BJ (cell line): ENCODE measurements at places on chromosomes 6 and 20. TPM values are rescaled to one million over a fixed set of nuclear protein-coding genes. Genes with fewer than 3 reads are reported as not detected.

- DNase-seq, result no peak
These were observed 912.2 kb upstream of the ADGRB3 start for GRCh38 chr6:67722861-67723261.

GRCh38 chr20:44649126-44649525 is 2.4 kb downstream of the ADA start:
- no peak for DNase-seq

DNA sequence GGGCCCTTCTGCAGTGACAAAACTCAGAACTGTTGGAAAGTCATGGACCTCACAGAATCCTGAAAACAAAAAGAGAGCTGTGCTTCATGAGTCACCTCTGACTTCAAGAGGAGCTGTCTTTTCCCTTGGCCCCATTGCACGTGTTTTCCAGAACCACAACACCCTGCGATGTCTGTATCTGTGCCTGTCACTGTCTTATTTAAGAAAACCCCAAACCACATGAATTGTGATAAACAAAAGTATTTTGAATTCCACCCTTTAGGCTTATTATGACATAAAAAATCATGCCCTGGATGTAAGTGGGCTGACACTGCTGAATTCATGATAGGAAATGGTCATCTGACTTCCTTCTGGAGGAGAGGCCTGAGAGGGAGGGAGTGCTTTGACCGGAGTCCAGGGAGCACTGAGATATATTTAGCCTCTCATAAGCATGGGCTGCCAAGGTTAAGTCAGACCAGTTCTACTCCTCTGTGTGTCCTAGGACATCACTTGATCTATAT is 96.4 kb upstream of the DUSP22 start:
- DNase-seq, result no peak

GRCh38 chr6:141486942-141487341 is 645.8 kb upstream of the GJE1 start:
- no peak for DNase-seq

GRCh38 chr6:161230339-161230738 is 43.5 kb downstream of the AGPAT4 start:
- DNase-seq, result no peak

DNA sequence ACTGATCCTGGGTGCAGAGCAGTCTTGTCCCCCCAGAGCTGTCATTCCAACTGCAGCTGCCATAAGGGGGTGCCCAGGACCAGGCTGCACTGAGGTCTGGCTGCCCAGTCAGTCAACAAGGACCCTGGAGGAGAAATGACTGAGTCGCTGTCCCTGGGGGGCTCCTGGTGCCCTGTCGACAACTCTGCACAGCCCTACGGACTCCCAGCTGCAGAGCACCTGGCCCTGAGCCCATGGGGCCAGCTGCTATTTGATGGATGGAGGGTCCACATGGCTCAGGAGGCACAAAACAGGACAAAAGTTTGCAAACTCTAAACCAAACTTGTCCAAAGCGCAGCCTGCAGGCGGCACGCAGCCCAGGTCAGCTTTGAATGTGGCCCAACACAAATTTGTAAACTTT is 46.3 kb upstream of the RPS6KA2 start:
- no peak for DNase-seq

GRCh38 chr6:21596145-21596948 is 2.8 kb downstream of the SOX4 start:
- no peak for DNase-seq

DNA sequence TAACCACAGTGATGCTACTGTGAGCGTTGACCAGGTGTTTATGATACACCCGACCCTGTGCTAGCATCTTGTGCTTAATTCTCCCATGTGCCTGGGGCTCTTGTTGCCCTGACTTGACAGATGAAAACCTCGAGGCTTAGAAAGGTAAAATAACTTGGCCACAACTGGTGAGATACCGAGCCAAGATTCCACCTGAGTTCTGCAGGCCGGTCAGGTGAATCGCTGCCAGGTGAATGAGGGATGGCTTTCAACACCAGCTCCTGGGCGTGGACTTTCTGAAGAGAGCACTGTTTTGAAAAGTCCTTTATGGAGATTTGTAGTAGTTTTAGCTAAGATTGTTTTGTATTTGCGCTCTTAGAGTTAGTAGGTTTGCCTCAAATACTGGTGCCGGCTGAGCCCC is 12.2 kb upstream of the ZNF831 start:
- no peak for DNase-seq

DNA sequence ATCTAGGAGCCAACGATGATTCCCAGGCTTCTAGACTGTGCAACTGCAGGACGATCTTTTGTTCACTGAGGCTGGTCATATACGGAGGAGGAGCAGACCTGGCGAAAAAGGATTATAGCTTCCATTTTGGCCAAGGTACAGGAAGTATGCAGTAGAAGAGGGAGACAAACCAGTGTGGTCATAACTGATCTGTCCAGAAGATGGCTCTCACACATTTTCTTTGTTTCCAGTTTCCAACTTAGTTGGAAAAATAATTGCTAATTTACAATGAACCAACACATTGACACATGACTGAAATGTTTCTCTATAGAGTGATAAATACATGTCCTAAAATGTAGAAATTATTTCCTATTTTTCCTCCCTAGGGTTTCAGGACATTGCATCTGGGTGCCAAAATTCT is 364.1 kb upstream of the BTBD3 start:
- DNase-seq, result no peak

DNA sequence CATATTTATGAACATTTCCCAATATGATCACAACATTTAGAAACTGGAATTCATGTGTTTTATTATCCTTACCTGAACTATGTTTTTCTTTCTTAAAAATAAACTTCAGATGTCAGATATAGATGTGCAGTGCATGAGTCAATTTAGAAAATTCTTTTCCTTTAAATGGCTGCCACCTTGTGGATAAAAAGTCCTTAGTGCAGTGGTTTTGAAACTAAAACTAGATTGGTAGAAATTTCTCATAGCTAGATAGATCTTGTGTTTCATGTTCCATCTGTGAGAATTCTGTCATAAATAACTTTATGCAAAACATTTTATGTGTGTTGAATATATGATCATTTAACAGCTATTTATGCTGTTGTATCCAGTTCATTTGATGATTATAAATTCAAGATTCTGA is 134.9 kb downstream of the KLHL32 start:
- no peak for DNase-seq

- no peak for DNase-seq
These were observed 29.1 kb downstream of the TRAM2 start for GRCh38 chr6:52547647-52548352.

DNA sequence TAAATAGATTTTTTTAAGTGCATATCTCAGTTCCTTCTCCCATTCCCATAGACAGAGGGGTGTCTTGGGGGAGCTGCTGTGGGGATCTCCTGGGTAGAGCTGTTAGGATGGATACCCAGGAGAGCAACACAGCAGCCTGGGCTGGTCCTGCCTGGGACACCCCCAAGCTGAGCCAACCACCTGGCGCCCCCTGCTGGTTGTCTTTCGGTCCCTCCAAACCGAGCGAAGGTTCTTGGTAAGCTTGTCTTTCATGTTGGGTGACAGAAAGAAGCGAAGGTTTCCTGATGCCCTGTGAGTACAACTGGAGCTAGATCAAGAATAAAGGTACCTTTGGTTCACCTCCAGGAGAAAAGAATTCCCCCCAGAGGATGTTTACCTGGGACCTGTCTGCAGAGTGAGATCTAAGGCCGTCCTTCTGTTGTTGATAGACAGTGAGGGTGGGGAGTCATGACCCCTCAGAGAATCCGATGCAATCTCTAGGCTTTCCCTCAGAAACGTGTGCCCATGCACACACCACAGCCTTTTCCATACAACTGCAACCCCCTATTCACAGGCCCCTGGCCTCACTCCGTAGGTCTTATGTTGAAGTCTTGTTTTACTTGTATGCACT is 50.8 kb downstream of the SNX9 start:
- DNase-seq, result no peak

- no peak for DNase-seq
These were observed 71.1 kb downstream of the PERP start for GRCh38 chr6:138036111-138036510.

OR2H2 gene
- not detected in 2 replicates for polyA plus RNA-seq
